ENCODE measurements at places on chromosomes 6 and 20.

GRCh38 chr20:35648836-35649235, 15.9 kb downstream of the CPNE1 start:
- DNase-seq, result no peak

- DNase-seq, result no peak
Measured at GRCh38 chr6:42212442-42212841, 5.2 kb downstream of the MRPS10 start.

DNA sequence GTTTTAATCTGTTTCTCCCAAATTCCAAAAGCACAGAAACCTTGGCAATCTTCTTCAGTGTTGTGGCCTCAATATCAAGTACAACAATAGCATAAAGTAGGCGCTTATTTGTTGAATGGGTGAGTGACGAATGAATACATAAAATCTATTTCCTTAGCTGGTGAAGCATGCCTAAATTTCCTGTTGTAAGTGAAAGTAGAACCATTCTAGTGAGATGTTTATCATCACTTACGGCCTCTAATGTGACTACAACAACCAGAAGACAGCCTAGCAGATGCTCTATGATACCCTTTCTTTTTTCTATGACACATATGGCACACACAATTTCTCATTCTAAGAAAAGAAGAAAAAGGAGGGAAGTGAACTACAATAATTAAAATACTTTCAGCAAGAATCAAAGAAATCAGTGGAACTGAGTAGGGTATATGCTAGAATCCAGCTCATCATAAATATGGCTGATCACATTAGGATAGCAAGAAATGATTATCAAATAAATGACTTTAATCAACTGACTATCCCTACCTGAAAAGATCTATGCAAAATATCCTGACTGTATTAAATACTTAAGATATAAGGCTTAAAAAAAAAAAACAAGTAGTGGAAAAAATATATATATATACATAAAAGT, 67.4 kb downstream of the BTBD9 start:
- no peak for DNase-seq

DNA sequence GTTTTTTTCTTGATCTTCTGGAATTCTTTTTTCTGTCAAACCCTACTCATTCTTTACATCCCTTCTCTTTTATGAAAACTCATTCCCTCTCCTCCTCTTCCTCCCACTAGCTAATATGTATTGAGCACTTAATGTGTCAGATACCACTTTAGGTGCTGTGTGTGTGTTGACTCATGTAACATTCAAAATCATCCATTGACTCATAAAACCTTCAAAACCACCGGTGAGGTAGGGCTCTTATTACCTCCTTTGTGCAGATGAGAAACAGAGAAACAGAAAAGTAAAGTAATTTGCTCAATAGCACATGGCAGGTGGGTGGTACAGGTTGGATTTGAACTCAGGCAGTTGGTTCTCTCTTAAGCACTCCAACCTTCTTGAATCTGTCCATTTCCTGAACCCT, 136.3 kb upstream of the NEDD9 start:
- DNase-seq, result peak; percentile 90

DNA sequence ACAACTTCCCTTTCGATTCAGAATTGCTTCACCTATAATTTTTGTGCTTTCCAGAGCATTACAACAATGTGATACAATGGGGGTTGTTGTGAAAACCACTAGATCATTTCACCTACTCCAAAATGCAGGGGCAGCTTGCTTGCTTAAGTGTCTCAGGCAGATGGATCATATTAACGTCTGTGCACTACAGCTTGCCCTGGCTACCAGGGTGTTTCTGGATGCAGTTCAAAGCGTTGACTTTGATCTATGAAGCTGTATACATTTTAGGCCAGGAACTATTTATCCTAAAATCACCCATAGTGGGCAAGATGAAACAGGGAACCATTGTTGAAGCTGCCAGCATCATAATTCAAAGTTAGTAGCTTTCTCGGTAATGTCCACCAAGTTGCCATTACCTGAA, 339.5 kb upstream of the HSF2 start:
- DNase-seq, result no peak

GRCh38 chr6:157527471-157527907, 146.5 kb downstream of the ZDHHC14 start:
- DNase-seq, result no peak

DNA sequence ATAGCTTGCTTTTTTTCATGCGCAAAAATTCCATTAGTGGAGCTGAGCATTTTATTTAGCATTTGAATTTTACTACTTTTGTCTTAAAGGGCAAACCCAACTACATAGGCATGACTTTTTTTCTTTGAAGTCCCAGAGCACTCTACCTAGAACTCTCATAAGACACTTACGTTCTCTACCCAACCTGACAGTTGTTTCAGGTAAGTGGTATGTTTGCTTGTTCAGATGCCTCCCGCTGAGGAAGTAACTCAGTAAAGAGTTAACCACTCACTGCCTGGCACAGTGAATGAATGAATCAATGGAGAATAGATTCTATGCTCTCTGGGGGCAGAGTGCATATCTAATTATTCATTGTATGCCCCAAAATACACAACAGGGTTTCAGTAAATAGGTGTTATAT, 212.3 kb upstream of the PRDM1 start:
- DNase-seq, result no peak

- no peak for DNase-seq
Measured at GRCh38 chr6:110760589-110760988, 54.7 kb downstream of the CDK19 start.

DNA sequence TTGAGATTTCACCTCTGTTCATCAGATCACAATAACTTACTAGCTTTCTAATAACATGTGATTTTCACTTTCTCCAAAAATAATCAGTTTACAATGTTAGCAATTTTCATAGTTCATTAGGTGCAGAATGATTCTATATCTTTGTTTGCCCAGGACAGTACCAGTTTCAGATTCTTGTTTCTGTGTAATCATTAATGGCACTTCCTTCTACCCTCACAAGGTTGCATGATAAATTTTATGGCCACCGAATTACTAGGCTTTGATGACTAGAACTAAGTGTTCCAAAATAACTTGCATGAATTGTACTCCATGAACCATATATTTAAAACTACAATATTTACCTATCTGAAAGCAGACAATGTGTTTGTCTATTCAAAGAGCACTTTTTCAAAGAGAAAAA, 442.3 kb downstream of the EPHA7 start:
- DNase-seq, result no peak

DNA sequence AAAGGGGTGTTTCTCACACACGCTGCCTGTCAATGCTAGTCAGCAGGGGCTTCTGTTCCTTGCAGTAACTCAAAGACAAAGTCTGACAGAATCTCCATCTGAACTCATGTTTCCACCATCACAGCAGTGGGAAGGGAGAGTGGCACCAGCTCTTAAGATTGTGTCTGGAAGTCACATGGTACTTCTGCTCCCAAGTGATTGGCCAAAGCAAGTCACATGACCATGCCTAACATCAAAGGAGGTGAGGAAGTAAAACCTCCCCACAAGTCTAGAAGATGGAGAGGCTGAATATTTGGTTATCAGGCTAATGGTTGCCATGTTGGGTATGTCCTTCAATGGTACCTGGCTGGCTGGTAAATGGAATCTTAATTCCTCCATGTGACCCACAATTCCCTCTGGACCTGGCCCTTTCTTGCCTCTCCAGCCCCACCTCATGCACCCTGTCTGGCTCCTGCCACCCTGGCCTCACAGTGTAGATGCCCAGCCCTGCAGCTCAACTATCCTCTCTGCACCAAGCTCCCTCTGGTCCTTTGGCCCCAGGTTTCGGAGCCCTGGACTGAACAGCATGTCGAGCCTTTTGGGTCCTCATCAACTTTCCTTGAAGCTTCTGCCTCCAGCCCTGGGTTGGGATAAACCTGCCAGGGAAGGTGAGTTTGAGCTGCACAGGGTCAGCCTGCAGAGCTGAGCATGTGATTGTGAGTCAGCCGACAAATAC, 51.0 kb upstream of the PMEPA1 start:
- peak; percentile 29 for DNase-seq

GRCh38 chr6:136409597-136409996, 120.0 kb upstream of the BCLAF1 start:
- DNase-seq, result no peak

- DNase-seq, result no peak
Measured at GRCh38 chr6:498795-499231, 107.3 kb downstream of the IRF4 start.

DNA sequence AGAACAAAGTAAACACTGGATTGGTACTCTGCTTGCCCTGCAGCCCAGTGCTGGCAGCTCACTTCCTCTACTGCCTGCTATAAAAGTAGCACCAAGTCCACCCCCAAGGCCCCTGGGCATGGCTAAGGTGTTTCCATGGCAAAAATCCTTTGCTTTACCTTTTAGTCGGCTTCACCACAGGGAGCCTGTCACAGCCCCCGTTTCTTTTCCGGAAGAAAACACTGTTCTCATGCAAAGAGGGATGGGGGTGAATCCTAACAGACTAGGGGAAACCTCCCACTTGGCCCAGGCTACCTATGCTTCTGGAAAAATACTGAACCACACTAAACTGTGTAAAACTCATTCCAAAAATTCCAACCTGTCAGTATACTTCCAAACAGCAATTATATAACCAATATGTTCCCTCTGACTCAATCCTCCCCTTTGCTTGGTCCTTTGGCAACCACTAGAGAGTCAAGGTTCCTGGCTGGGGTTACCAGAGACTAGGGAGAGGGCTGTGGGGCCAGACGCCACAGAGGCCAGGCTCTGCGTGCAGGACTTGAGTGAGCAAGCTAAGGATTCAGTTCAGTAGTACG, 16.1 kb downstream of the PPIL1 start:
- no peak for DNase-seq

DNA sequence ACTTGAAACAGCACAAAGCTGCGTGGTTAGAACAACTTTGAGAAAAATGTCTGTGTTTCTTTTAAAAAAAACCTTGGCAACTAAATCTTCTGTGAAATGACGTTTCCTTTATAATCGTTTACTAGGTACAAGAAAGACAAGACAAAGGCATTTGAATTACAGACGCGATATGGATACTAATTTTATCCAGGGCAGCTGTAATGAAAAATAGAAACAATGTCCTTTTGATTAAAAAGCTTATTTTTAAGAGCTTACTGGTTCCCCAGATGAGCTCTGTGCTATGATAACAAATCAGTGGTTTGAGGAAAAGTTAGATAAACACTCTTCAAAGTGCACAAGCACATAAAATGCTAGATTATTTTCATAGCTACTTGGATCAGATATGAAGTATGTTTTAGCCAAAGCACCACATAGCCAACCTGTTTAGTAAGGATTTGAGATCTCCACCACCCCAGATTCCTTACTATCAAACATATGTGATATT, 1.6 kb upstream of the SYNCRIP start:
- DNase-seq, result no peak

GRCh38 chr6:39924283-39924682, 10.0 kb downstream of the MOCS1 start:
- DNase-seq, result no peak

DNA sequence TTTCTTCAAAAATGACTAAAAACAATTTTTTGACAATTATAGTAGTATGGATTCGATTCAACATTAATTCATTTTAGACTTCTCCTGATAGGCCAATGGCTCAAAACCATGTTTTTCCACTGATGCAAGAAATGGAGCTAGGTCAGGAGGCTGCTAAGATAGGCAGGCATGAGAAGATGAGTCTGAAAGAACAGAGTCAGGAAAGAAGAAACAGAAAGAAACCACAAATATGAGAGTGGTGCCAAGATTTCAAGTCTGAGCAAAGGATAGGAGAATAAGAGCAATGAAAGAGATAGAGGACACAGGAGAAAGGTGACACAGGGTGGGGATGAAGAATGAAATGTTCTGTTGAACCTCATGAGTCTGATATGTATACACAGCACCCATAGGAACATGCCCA, 112.2 kb downstream of the TASP1 start:
- DNase-seq, result peak; percentile 21

GRCh38 chr6:134596191-134596590, 278.3 kb upstream of the SGK1 start:
- DNase-seq, result no peak

DNA sequence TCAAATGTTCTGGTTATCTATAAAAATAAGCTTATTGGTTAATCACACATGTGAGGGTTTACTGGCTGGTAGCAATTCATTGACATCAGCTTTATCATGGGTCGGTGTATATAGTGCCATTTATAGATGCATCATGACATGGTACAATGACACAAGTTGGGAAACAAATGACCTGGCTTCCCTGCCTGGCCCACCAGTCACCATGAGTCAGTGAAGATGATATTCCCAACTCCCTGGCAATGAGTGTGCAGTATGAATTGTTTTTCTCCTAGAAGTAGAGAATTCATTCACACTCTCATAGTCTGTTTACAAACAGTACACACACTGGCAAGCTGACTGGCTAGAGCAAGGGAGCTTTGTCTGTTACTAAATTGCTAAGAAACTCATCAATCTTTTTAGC, 37.2 kb upstream of the CALHM6 start:
- peak; percentile 61 for DNase-seq

- DNase-seq, result no peak
Measured at GRCh38 chr6:12137480-12137879, 125.4 kb downstream of the HIVEP1 start.

DNA sequence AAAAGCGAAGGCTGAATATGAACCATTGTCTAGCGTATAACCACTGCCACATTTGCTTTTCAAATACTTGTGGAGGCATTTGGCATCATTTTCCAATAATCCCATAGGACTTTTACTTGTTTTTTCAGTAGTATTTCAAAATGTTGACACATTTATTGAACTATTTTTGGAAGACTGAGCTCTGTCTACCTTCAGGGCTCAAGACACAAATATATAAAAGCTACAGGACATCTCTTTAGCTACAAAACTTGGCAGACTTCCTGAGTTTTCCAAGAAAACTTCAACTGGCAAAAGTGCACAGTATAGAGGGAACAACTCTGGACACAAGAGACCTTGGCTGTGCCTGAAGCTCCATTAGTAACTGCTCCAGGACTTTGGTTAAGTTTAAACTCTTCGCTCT, 13.4 kb downstream of the EPB41L2 start:
- DNase-seq, result no peak

GRCh38 chr6:150196942-150197745, 54.3 kb downstream of the PPP1R14C start:
- no peak for DNase-seq

DNA sequence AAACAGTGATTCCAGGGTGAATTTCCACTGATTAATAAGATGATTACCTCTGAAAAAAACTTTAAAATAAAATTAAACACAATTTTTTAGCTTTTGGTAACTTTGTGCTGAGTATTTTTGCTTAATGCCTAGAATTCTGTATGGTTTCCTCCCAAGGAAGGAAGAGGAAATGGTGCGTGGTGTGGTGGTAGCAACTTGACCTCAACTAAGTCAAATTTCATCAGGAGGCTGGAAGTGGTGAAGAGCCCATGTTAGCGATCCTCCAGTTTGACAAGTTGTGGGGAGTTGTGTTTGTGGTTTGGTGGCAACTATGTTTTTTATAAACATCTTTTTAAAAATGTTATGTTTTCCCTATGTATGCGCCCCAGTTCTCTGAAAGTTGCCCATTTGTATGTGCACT, 5.0 kb upstream of the RTF2 start:
- DNase-seq, result no peak

- DNase-seq, result no peak
Measured at GRCh38 chr6:99013661-99014060, 65.9 kb upstream of the FBXL4 start.

All from foreskin keratinocyte (primary cell).